ENCODE measurements at places on chromosomes 13 and 19.

GRCh38 chr13:36917311-36917710 lies 2.7 kb downstream of the SMAD9 start:
- DNase-seq, result no peak

GRCh38 chr13:97249093-97249795 lies 27.1 kb downstream of the MBNL2 start:
- no peak for DNase-seq

DNA sequence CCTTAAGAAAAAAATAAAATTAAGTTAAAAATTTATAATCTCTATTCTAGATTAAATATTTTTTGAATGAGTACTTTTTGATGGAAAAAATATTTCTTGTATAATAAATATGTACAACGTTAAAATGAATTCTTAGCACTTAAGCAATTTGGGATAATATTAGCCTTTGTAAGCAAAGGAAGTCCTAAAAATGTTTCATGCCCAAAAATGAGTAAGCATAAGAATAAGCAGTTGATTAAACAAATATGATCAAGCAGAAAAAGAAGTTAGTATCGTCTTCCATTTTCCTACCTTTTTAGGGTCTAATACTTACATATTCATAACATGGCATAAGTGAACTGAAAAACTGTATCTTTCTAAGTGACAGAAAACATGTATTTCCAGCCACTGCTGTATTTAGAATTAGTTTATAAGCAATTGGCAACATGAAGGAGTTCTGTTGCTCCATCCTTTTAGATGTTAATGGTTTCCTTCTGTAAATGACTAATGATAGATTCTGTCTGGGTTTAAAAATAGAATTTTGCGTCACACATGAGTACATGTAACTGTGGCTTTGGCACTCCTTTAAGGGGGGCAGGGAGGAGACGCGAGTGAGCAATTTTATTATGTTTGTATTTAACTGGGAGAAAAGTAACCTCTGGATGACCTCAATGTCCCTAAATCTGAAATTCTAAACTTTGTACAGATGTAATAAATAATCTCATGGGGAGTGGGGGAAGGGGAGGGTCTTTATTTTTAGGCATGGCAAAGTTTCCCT lies 237.4 kb downstream of the RGCC start:
- DNase-seq, result no peak

GRCh38 chr19:30602661-30603350 lies 230.6 kb downstream of the ZNF536 start:
- no peak for DNase-seq

GRCh38 chr19:7986321-7987113 lies 18.9 kb downstream of the ELAVL1 start:
- DNase-seq, result no peak

DNA sequence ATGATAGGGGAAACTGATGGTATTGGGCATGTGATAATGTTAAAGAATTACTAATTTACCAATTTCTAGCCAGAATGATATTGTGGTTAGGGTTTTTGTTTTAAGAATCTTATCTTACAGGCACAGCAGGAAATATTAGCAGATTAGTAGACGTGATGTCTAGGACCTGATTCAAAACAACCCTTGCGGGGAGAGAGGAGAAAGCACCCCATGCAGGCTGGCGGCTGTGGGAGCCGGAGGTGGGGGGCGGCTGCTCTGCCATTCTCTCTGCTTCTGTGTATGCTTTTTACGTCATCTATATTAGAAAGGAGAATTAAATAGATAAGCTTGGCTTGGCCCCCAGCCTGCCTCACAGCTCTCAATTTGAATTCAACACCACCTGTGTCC lies 41.5 kb downstream of the MLLT1 start:
- DNase-seq, result no peak

GRCh38 chr19:2060884-2061494 lies 9.9 kb upstream of the MKNK2 start:
- DNase-seq, result no peak

- DNase-seq, result no peak
These were observed 50.2 kb upstream of the PSG2 start for GRCh38 chr19:43132696-43133095.

- no peak for DNase-seq
These were observed 15.0 kb downstream of the EFNB2 start for GRCh38 chr13:106520251-106521054.

DNA sequence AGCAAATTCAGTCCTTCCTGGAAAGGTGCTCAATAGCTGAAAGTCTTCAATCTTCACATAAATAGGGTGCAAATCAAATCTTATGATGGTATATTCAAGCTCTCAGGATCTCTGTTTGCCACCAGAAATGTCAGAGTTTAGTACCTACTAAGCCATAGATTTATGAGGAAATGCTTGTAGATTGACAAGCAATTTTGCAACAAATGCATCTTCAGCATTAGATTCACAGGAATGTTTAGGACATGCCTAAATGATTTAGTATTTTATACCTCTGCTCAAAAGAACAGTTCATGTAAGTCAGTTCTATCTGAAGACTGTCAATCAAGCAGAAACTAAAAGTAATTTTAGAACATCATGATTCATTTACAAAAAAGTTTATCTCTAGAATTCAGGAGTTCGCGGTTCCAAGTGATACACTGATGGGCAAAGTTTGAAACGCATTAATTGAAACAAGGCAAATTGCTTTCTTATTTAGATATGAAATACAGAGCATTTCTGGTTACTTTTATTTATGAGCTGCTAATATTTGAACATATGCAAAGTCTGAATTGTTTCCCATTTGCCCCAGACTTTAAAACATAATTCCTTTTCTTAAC lies 65.7 kb downstream of the DACH1 start:
- no peak for DNase-seq

DNA sequence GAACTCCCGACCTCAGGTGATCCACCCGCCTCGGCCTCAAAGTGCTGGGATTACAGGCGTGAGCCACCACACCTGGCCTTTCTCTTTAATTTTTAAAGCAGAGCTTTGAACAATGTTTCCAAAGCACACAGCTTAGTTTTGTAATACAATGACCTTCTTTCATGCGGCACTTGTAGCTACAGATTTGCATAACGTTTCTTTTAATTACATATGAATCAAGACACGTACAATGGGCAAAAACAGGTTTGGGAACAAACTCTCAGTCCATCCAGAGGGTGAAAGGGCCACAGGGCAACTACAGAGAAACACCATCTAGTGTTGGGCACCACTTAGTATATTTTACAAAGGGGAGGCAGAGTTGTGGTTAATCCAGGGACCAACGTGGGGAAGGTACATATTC lies 19.0 kb upstream of the S1PR4 start:
- DNase-seq, result no peak

GRCh38 chr13:24636776-24637175 lies 43.4 kb upstream of the ATP12A start:
- DNase-seq, result no peak

DNA sequence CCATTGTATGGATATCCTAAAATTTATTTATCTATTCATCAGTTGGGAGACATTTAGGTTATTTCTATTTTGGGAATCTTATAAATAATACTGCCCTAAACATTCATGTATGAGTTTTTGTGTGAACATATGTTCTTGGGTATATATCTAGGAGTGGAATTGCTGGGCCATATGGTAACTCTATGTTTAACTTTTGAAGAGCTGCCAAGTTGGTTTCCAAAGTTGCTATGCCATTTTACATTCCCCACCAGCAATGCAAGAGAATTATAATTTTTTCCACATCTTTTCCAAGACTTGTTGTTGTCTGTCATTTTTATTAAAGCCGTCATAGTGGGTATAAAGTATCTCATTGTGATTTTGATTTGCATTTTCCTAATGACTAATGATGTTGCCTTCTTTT lies 48.2 kb upstream of the CALM3 start:
- DNase-seq, result no peak

- DNase-seq, result no peak
These were observed 5.8 kb downstream of the AKAP11 start for GRCh38 chr13:42277618-42278276.

DNA sequence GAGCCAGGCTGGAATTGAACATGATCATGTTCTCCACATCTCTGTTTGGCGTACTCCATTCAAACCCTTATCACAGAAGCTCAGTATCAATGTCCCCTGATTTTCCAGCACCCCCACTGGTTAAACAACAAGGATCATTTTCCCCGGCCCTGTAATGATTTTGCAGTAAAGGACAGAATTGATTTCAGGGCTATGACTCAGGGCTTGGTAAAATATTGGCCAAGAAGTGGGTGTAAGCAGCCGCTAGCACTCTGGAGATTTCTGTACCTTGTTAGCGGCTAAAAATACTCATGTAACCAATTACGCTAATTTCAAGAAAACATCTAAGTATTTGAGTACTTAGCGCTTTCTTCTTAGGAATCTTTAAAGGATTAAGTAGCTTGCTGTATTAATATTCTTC lies 69.5 kb upstream of the FNDC3A start:
- DNase-seq, result no peak

DNA sequence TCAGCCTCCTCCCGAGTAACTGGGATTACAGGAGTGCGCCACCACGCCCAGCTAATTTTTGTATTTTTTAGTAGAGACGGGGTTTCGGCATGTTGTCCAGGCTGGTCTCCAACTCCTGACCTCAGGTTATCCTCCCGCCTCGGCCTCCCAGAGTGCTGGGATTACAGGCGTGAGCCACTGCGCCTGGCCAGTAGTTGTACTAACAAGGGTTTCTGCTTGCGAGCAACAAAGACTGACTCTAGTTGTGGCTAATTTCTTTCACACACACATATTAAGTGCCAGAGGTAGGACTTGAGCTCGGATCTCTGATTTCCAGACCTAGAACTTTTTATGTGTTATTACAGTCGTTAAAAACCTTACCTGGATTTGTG lies 635 bp upstream of the PCCA start:
- no peak for DNase-seq

GRCh38 chr13:102286326-102286725 lies 115.5 kb downstream of the FGF14 start:
- DNase-seq, result no peak

DNA sequence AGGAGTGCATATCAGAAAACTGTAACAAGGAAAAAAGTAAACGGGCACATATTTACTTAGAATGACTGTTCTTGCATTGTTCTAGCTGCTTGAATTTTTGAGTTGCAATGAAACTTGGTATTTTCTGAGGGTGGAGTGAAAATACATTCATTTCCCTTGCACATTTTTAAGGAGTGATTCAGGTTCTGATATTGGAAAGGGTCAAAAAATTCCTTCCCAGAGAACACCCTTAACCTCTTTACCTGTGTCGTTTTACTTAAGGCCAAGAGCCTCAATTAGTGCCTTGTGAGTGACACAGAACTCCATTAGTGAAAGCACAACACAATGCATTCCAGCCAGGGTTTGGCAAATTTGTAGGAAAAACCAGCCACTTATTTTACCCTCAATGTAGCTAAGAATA lies 2.3 kb downstream of the ITGBL1 start:
- DNase-seq, result no peak

- DNase-seq, result no peak
These were observed 10.6 kb downstream of the POU2F2 start for GRCh38 chr19:42121656-42122069.

DNA sequence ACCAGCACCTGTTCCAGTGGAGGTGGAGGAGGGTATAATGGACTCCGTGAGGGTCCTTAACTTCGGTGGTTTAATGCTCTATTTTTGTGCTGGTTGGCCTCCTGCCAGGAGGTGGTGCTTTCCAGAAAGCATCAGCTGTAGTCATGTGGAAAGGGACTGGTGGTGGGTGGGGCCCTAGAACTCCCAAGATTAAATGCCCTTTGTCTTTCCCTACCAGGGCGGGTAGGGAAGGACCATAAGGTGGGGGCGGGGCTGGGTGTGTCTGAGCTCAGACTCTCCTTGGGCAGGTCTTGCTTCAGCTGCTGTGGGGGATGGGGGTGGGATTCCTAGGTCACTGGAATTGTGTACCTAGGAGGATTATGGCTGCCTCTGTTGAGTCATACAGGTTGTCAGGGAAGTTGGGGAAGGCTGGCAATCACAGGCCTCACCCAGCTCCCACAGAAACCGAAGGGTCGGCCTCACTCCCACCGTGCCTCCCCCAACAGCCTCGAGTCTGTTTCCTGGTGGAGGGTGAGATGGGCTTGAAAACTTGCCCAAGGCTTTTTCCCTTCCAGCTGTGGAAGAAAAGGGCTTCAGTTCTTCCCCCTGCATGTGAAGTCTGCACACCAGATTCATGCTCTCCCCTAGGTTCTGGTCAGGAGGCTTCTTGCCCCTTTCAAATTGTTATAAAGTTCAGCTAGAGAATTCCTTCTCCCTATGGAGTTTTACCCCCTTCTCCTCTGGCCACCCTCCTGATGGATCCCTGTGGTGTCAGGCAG lies 60.3 kb upstream of the CLDN10 start:
- no peak for DNase-seq

DNA sequence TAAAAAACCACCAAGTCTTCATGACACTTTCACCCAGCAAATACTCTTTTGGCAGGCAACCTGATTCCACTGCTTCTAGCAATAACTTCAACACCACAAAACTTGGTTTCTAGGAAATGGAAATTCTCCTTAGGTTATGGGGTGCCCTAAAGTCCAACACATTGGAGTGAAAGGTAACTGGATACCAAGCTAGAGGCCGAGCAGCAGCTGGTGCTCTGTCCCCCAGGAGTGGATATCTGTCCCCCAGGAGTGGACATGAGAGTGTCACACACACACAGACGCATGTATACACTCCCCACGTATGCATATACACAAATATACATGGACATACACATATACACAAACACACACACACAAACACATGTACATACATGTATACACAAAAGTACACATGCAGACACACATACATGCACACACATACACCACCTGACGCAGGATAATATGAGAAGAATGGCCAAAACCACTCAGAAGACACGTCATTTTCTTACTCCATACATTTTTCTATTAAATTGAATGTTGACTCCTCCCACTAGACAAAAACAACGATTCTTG lies 50.8 kb downstream of the RFX2 start:
- DNase-seq, result no peak

DNA sequence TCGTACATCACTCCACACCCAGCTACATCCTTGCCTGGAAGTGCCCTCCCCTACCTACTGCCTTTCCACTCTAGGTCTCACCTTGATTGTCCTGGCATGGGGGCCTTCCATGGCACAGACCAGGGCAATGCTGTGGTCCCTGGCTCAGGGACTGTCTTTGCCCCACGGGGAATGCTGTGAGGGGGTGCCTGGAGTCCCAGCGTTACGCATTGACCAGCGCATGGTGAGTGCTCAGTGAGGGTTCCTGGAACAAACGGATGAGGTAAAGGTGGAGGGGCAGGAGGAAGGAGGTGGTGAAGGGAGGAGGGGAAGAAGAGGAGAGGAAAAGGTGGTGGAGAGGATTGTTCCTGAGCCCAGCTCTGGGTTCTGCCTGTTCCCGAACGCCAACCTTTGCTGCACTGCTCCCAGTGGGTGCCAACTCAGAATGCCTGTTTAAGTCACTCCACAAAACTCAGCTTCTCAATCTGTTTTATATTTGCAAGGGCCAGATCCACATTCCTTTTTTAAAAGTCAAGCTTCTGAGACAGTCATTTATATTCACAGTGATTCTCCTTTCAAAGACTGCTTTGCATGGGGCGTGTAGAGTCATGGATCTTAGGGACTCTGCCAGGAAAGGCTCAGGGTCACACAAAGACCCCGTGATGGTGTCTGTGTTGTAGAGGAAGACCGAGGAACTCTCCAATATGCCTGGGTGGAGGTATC lies 40.8 kb downstream of the CHST8 start:
- DNase-seq, result no peak
